ENCODE measurements at places on chromosomes 6 and 20. TPM values are rescaled to one million over a fixed set of nuclear protein-coding genes. Genes with fewer than 3 reads are reported as not detected.

- DNase-seq, result no peak
Measured at GRCh38 chr20:55449091-55449490, 556.2 kb downstream of the CBLN4 start.

- no peak for DNase-seq
Measured at GRCh38 chr20:47315339-47316056, 41.0 kb downstream of the ZMYND8 start.

GRCh38 chr6:24924580-24925356 is 11.0 kb downstream of the RIPOR2 start:
- DNase-seq, result no peak

DNA sequence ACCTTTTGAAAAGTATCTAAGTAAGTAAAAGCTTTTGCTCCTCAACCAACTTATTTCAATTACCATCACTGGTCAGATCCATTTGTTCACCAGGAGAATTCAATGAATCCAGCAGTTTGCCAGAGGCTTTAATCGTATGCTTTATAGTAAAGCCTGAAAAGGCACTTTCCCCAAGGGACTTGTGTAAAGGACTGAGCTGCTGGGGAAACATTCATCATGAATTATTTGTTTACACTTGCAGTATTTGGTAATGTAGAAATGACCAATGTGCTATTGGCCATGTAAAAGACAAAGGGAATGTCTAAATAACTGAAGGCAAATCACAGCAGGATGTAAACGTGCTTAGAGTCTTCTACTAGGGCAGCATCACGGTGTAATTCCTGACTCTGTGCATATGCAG is 471.4 kb downstream of the ADGRB3 start:
- DNase-seq, result no peak

DNA sequence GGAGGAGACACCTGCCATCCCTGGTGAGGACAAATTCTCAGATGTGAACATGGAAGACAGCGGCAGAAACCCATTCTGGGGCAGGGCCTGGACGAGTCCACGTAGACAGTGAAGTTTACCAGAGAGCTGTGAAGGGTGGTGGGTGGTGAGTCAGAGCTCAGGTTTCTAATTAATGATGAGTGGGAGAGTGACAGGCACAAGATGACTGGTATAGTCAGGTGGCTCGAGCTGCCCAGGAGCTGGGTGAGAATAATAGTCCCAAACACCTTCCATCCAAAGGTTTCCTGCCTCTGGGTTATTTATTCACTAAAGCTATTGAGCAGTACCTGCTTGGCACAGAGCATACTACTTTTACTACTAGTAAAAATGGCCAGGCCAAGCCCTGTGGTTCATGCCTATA is 6.0 kb downstream of the TLDC2 start:
- DNase-seq, result no peak

GRCh38 chr6:70282919-70283461 is 19.9 kb downstream of the COL9A1 start:
- DNase-seq, result no peak

DNA sequence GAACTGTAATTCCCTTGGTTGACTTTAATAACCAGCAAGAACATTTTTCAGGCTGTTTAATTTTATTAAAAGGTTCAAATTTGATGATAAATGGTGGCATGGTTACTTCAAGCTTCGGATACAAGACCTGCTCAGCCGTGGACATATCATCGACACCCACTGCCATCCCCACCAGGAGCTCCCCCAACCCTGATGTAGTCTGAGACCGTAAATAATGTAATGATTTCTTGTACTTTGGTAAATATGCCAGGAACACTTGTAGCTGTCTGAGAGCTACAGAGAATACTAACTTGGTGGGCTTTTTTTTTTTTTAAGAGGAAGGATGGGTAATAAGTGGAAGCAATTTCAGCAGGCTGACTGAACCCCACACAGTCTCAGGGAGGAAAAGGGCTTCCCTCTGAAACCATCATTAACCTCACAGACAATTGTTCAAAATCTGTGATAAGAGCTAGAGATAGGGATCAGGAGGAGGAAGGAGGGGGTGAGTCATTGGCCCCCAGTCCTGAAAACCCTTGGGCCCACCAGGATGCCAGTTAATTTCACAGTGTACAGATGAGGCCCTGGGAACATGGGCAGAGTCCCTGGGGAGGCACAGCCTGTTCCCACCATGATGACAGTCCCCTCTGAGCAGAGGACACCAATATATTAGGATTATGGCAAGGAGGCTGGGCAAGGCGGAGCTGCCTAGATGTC is 56.0 kb downstream of the APCDD1L start:
- DNase-seq, result no peak

DNA sequence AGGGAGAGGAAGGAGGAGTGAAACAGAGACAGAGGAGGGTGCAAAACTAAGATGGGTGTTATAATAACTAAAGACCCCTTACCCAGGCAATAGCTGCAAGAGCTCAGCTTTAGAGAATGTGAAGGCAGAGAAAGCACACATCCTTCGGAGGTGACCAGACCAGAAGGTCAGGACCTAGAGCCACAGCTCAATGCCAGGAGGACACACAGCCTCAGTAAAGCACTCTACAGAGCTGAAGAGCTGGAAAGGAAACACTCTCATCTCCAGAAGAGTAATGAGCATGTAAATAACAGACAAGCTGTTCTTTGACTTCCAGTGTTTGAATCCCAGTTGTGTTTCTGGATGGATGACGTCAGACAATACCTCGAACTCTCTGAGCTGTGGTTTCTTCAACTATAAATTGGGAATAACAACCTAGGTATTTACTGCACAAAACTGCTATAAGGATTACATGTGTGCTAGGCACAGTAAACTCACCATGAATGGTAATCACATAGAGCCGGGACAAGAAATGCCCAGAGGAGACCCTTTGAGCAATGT is 63.2 kb downstream of the MAP3K5 start:
- DNase-seq, result no peak

GRCh38 chr6:148520109-148520841 is 177.6 kb downstream of the SASH1 start:
- no peak for DNase-seq

GRCh38 chr6:158285656-158286021 is 26.6 kb upstream of the TULP4 start:
- no peak for DNase-seq

DNA sequence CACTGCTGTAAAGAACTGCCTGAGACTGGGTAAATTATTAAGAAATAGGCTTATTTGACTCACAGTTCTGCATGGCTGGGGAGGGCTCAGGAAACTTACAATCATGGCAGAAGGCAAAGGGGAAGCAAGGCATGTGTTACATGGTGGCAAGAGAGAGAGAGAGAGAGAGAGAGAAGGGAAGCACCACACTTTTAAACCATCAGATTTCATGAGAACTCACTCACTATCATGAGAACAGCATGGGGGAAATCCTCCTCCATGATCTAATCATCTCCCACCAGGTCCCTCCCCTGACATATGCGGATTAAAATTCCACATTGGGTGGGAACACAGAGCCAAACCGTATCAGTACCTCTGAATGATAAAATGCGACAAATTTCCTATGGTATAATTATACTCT is 203.9 kb upstream of the MARCKS start:
- no peak for DNase-seq

HAO1 gene
- not detected for total RNA-seq

APCDD1L gene
- total RNA-seq, result 1.4 TPM

PRDM13 gene
- total RNA-seq, result not detected

WFDC10B gene
- not detected for total RNA-seq

Measured in cardiac septum (tissue), 1 donor.